Cortex of kidney (tissue), 1 donor: ENCODE measurements at places on chromosomes 16 and 17.

GRCh38 chr16:10971560-10971961 lies 27.2 kb downstream of the CLEC16A start:
- DNase-seq = no peak

DNA sequence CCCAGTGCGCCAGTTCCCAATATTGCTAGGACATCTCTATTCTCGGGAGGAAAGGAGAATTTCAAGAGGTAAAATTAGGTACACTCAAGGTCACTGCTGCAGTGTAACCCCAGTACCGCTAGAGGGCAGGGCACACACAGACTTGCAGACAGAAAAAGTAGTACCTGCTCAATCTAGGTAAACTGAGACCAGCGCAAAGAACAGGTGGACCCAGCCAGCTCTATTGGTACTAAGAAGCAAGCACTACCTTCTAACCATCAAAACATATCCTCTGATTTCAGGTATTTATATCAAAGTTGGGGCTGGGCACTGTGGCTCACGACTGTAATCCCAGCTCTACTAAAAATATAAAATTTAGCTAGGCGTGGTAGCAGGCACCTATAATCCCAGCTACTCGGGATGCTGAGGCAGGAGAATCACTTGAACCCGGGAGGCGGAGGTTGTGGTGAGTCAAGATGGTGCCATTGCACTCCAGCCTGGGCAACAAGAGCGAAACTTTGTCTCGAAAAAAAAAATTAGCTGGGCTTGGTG lies 3.6 kb upstream of the WDR81 start:
- no peak for DNase-seq

- no peak for DNase-seq
Observed at GRCh38 chr17:8889458-8890210, 22.2 kb upstream of the PIK3R6 start.

DNA sequence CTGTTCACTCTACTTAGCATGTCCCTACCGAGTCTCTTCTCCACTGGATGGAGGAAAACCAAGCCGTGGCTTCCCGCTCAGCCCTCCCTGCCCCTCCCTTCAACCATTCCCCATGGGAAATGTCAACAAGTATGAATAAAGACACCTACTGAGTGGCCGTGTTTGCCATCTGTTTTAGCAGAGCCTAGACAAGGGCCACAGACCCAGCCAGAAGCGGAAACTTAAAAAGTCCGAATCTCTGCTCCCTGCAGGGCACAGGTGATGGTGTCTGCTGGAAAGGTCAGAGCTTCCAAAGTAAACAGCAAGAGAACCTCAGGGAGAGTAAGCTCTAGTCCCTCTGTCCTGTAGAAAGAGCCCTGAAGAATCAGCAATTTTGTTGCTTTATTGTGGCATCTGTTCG lies 2.8 kb upstream of the LPCAT2 start:
- DNase-seq = no peak

- no peak for DNase-seq
Observed at GRCh38 chr17:67635681-67636080, 82.1 kb upstream of the NOL11 start.

DNA sequence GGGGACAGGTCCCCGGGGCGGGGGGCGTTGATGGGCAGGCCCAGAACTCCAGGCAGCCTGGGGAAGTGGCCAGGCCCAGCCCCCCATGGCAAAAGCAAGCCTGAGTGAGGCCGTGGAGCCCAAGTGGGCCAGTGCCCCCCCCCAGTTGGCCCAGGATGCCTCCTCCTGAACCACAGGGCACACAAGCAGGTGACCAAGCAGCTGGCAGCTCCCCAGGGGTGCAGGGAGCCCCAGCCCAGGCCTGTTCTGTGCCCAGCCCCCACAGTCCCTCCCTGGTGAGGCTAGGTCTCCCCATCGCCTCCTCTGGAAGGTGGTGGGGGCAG lies 38.2 kb upstream of the PVALEF start:
- no peak for DNase-seq
